AG20443 (cell line): ENCODE measurements at places on chromosomes 6 and 20.

GRCh38 chr6:137589067-137589848 is 95.1 kb upstream of the OLIG3 start:
- DNase-seq: no peak

- no peak for DNase-seq
These were observed 1.9 kb upstream of the ULBP1 start for GRCh38 chr6:149961728-149962425.

DNA sequence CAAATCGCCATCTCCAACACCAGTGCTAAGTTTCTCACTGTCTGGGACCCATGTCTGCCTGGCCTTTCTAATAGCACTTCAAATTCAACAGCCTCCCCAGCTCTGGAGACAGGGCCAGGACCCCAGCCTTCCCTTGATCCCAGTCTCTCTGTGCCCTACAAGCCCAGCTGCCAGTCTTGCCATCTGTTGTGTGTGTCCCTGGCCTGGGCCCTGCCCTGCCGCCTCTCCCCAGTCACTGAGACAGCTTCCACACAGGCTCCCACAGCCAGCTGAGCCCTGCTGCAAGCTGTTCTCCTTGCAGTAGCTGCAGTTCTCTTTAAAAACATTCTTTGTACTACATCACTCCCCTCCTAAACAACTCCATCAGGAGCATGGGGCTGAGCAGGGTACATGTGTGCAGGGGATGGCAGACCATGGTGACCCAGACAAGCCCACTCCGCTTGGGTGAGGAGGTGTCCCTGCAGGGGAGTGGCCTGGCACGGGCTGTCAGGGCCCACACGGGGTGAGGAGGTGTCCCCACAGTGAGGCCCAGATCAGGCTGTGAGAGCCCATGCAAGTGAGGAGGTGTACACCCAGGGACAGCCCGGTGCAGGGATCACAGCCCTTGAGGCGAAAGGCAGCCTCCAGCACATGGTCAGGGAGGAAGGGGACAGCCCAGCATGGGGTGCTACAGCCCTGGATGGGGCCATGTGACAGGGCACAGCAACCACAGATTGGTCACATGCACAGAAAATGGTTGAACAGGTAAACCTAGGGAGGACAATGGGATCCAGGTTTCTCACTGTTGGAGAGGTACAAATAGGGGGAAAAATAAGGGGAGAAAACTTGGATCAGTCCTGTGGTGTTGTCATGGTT is 16.2 kb downstream of the CST7 start:
- DNase-seq: no peak

DNA sequence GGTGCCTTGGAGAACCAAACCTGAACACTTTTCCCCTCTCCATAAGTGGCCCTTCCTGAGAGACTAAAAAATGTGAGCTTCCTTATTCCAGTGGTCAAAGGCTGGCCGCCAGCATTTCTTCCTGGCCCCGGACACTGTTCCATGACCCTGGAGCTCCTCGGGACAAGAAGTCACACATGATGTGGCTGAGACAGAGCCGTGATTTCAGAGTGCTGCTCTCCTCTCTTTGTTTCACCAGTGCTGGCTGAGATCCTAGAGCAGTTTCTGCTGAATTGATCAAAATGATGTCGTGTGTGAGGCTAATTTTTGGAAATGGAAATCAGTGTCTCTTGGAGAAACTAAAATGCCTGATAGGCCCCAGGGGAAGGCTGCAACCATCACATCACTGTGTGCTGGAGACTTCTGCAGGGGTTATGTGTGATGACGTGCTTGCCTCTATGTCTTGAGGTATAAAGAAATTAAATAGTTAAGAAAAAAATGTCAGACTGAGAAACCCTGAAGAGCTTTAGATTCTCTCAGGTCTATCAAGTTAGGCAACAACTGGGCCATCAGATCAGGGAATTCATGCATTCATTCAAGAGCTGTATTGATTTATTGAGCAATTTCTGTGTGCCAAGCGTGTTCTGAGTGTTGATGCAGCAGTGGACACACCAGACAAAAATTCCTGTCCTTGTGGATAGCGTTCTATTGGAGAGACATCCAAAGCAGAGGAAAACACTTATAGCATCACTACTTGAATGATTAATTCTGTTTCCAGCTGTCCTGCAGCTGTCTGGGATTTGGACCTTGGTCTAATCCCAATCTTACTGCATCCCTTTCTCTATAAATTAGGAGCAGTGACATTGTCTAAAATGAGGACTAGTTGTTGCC is 72.7 kb upstream of the CCN6 start:
- DNase-seq: peak; percentile 49

DNA sequence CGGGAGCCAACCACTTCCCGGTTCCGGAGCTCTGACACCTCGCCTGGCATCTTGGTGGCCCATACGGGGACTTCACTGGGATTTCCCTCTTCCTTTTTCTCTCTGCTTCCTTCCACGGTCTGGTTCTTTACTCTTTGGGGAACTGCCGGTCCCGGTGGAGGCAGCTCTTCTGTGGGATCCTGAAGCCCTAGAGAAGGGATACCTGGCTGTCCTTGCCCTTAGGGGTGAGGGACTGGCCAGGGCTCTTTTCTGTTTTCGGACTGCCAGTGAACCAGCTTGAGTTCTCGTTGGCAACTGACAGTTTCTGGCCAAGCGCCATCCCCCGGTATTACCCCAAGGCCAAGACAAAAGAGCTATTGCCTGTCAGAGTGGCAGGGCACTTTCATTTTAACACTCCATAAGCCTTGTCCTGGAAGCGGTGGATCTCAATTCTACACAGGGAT is 880 bp upstream of the CPXM1 start:
- DNase-seq: peak; percentile 8
